ENCODE measurements at places on chromosomes 7 and 10.

- DNase-seq, result no peak
These were observed 7.7 kb downstream of the DDX56 start for GRCh38 chr7:44565795-44566559.

DNA sequence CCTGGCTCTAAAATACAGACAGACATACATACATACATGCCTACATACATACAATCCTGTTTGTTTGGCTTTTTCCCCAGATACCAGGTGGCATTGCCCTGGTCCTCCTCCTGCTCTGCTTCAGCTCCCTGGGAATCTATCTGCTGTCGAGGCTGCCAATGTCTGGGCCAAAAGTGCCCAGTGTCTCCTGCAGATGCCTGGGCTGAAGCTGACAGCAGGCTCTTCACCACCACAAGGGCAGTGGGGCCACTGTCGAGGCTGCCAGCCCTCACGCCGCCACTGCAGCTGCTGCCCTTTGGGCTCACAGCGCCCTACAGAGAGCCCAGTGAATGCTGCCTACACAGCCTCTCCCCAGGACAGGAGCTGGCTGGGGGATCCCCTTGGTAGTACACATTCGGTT lies 18.0 kb upstream of the STN1 start:
- no peak for DNase-seq

DNA sequence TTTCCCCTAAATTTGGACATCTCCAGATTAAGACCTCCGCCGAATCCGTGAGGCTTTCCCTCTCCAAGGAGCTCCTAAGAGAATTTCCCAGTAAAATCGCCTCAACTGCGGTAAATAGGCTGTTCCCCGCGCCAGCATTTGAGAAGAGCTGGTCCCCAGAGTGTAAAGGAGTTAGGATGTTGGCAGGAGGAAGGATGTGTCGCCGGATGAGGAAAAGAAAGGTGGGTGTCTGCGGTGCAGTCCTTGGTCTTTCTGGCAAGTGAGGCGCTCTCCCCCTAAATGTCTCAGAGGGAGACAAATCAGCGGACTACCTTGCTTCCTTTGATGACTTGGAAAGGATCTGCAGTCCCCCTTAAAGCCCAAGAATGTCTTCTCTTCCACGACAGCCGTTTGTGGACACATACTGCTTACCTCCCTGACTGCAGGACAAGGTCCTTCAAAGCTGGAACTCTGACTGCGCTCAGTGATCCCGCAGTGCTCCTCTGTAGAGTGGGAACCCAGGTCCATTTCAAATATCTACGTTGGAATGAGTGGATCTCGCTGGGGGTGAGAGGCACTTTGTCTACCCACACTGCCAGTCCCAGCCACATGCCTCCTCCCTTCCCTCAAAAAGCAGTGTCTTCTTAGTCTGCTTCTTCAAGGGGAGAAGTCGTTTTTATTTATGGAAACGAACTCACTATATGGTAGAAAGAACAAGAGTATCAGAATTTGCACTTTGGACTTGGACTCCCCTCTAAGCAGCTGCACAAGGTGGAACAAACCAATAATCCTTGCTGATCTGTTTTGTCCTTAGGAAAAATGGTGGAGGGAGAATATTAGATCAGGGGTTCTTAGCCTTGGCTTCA lies 1.1 kb upstream of the DLG5 start:
- no peak for DNase-seq

DNA sequence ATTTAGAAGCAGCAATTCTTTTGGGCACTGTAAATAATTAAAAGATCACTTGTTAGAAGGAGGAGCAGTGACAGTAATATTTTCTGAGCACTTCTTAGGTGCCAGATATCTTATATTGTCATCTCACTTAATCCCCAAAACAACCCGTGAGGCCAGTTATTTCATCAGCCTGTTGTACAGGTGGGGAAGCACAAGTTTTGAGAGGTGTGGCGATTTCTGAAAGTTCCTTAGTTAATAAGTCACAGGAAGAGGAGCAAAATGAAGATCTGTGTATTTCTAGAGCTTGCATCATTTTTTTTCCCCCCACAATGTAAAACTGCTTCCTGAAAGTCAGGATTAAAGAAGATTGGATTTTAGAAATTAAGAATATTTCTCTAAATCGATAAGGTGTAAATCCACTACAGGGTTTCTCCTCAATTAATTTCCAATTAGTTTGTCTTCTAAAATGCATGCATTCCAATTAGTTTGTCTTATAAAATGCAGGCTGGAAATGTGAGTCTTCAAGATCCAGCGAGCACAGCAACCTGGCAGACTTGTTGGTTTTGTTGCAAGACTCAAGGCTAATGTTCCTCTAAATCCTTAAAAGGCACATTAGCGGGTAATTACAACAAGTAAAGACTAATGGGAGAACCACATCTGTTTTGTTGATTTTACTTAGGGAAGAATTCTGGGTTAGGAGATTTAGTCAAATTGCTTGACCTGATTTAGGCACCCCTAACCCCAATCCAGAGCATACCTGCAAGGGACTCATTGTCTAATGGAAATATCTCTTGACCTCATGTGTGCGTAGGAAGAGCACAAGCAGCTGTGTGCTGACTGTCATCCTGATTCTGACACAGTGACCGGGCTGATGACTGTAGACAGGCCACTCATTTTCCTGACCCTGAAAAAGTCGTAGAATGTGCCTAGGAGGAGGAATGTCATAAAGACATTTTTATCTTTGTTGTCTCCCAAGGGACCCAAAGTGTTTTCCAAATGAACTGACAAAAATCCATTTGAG lies 272.0 kb downstream of the BAMBI start:
- DNase-seq, result no peak

DNA sequence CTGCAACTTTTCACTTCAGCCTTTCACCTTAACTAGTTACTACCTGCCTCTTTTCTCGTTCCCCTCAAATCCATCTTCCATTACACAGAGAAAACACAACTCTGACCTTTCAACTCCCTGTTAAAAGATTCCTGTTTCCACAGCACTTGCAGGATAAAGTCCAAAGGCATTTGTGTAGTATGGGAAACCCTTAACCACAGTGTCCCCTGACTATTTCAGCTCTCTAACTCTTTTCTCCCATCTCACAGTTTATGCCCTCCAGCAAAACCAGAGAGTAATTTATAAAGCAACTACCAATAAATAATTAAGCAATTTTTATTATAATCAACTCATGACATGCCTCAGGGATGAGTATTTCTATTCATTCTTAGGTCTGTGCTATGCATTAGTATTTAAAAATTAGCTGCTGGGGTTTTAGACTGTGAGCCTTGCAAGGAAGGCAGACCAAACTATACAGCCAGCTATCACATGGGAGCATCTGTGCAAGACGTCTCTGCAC lies 51.0 kb downstream of the COL1A2 start:
- no peak for DNase-seq

DNA sequence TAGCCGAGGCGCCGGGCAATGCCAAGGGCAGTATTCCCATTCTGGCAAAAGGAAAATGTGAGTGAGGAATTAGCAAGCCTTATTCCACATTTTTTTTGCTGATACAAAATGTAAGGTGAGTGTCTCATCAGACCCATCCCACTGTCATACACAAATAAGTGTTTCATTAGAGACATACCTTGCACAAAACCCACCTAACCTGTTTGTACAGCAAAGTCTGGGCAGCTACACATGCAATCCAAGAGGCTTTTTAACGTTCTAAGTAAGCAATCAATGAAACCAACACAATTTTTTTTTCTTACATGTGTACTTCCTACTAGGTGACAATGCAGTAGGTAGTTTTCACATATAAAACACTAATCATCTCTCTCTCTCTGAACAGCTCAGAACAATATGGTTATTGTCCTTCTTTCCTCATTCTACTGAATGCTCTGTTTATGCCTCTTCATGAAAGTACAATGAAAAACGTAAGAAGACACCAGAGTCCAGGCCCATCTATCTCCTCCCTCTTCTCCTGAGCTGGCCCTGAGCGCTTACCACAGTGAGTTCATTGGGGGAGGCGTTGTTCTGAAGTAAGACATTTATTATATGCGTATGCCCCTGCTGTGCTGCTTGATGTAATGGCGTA lies 217.2 kb downstream of the ANK3 start:
- no peak for DNase-seq

GRCh38 chr10:52774600-52775106 lies 2.1 kb upstream of the MBL2 start:
- DNase-seq, result no peak

GRCh38 chr7:149104214-149104613 lies 13.7 kb upstream of the ZNF786 start:
- no peak for DNase-seq

All from stimulated activated naive CD4-positive, alpha-beta T cell treated with Interleukin-2 at 50 U/mL for 16 hours (primary cell).